Right renal pelvis (tissue), 4 donors: ENCODE measurements at places on chromosomes 5 and 9.

DNA sequence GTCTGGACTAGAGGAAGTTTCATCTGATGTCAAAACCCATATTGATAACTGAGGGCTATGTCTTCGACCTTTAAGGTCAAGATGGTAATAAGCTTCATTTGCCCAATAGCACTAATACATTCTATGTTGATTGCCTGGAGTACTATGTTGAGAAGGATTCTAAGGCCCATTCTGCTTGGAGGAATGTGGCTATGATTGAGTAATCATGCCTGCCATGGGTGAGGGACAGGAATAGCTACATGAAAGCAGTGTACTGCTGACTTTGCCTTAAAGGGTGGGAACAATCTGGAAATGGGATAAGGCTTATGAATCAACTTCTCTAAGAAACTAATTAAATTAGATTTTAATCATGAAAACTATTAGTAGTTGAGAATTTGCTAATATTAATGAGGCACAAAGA lies 13.6 kb downstream of the NNT start:
- no peak for DNase-seq

- no peak for DNase-seq
Measured at GRCh38 chr5:40360685-40361084, 319.0 kb upstream of the PTGER4 start.

DNA sequence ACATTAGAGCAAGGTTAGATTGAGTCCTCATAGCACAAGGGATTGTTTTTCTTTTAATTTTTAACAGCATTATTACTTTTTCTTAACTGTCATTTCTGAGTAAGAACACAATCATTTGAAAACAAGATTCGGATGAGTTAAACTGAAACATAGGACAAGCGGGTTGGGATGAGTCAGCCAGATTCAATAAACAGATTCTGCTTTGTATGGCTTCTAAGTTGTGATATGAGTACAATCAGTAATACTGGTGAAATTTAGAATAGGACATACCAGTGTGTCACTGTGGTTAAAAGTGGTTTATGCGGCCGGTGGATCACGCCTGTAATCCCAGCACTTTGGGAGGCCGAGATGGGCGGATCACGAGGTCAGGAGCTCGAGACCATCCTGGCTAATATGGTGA lies 364.3 kb upstream of the CDH10 start:
- DNase-seq, result no peak

- no peak for DNase-seq
Measured at GRCh38 chr5:93583768-93584595, 960 bp downstream of the NR2F1 start.

GRCh38 chr9:99160173-99160572 lies 55.3 kb downstream of the TGFBR1 start:
- no peak for DNase-seq

DNA sequence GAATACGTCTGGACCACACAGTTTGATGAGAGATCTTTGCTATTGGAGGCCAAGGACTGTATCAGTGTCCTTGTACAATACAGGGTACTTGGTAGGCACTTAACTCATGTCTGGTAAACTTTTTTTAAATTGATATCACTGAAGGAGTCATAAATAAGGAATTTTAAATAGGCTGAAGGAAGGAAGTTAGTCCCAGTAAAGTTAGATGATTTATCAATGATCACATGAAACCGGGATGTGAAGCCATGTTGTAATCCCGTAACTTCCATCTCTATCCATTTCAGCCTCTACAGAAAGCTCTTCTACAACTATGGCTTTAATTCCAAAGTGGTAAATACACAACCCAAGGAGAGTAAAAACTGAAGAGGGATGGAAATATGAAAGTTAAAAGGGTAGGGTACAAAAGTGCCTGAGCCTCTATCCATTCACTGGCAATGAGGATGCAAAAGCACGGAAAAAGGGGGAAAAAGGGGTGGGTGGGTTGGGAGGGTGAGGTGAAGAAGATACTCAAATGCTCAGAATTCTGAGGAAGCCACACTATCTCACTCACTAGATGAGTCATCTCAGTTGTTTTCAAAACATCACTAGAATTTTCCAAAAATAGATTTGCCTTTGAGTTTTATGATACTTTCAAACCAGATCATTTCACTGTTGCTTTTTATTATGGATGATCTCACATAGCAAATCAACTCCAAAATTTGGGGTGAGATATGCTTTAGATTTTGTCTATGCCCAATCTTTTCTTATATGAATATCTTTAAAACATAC lies 1053.5 kb downstream of the NR2F1-AS1 start:
- DNase-seq, result no peak
